Testis (tissue), 5 donors: ENCODE measurements at places on chromosomes 3 and 15. TPM values are rescaled to one million over a fixed set of nuclear protein-coding genes. Genes with fewer than 3 reads are reported as not detected.

GRCh38 chr3:141949972-141950371, 73.5 kb downstream of the ATP1B3 start:
- H3K4me3 ChIP-seq, result no peak overlapping the region
- H3K27me3 ChIP-seq, result no peaks in the 10 kb centered on the region
- no peaks in the 10 kb centered on the region for H3K4me1 ChIP-seq
- no peaks in the 10 kb centered on the region for H3K36me3 ChIP-seq
- no peak for DNase-seq
- H3K27ac ChIP-seq, result no peak overlapping the region

Gene FOXB1
- 1.5 TPM for total RNA-seq

DNA sequence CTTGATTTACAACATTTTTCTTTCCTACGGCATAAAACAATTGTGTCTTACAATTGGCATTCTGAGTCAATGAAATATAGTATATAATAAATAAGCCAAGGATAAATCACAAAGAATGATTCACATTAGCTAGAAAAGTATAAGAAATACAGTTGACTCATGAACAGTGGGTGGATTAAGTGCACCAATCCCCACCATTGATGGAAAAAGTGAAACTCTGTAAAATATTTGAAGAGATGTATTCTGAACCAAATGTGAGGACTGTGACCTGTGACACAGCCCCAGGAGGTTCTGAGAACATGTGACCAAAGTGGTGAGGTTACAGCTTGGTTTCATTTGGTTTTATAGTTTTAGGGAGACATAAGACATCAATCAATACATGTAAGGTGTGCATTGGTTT, 227.5 kb downstream of the ALCAM start:
- H3K4me3 ChIP-seq, result no peak overlapping the region
- H3K4me1 ChIP-seq, result no peaks in the 10 kb centered on the region
- no peak for DNase-seq
- no peak overlapping the region for H3K27ac ChIP-seq
- H3K27me3 ChIP-seq, result no peaks in the 10 kb centered on the region

DNA sequence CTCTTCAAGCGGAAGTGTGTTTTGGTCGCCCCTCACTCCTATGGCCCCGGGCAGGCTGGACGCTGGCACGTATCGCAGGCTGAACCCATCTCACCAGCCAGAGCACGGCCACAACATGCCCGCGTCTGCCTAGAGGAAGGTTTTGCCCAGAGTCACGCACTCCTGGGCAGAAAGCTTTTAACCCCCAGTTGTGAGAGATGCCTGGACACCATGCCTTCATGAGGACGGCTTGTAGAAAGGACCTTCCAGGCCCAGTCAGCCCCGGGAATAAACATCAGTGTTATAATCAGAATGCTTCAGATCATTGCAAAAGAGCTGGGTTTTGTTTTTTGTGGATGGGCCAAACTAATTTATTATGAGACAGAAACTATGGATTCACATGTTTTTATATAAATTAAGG, 16.5 kb downstream of the CYFIP1 start:
- H3K27me3 ChIP-seq, result no peaks in the 10 kb centered on the region
- no peak overlapping the region for H3K4me3 ChIP-seq
- H3K36me3 ChIP-seq, result no peaks in the 10 kb centered on the region
